ENCODE measurements at places on chromosomes 7 and 10. TPM values are rescaled to one million over a fixed set of nuclear protein-coding genes. Genes with fewer than 3 reads are reported as not detected.

GRCh38 chr7:126803060-126803665, 449.6 kb downstream of the GRM8 start:
- peak; percentile 63 for DNase-seq

DNA sequence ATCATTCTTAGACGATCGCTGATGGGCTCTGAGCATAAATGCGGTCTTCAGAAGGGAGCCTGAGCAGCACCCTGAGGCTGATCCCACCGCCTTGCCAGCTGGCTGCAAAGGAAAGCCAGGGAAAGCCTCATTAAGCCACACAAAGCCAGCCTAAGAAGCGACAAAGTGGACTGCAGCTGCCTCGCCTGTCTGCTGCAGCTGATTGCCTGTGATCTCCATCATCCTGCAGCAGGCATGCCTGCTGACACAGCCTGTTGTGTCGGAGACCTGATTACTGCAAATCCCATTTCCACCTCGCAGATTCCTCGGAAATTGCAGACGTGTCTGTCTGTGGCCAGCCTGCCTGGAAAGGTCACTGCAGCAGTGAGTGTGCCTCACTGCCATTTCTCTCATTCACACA, 1087.0 kb upstream of the AUTS2 start:
- DNase-seq, result peak; percentile 39

GRCh38 chr7:67738145-67738544, 741.5 kb downstream of the TYW1 start:
- DNase-seq, result no peak

DNA sequence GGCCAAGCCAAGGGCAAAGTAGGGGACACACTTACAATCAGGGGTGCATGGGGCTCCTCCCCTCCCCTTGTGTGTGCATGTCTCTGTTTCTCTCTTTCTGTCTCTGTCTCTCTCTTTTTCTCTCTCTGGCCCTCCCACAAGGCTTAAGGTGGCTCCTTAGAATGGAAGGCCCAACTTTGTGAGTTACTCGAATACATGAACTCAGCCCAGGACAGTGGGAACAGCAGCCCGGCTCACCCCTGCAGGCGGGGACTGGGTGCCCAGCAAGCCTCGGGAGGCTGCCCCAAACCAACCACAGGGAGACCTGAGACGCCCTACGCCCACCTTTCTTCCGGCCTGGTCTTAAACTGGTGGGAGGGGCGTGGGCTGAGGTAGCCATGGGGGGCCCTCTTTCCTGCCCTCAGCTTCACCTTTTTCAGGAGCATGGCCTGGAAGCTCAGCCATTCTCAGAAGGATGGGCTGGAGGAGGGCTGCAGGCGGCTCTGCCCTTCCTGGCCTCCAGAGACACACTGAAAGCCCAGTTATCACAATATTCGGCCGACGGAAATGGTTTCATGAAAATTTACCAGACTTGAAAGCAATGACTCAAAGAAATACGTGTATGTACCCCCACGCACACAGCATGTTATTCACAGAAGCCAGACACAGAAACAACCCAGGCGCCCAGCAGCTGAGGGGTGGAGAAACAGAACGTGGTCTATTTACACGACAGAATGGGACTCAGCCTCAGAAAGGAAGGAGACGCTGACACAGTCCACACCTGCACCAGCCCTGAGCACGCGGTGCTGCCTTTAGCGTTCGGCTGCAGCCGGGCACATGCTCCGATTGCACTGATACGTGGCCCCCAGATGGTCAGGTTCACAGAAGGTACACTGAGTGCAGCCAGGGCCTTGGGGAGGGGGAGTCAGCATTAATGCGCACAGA, 229.5 kb downstream of the PTPRN2 start:
- no peak for DNase-seq

TMEM254 gene
- 24.5 TPM for polyA plus RNA-seq

NRG3 gene
- not detected for polyA plus RNA-seq
